Smooth muscle cell of bladder (primary cell): ENCODE measurements at places on chromosomes 1 and 21. TPM values are rescaled to one million over a fixed set of nuclear protein-coding genes. Genes with fewer than 3 reads are reported as not detected.

Gene FMN2
- total RNA-seq: 3.2 and 5.8 TPM in 2 replicates

Gene TMEM81
- total RNA-seq: 1.1 and 2.5 TPM in 2 replicates

Gene HSD11B1
- total RNA-seq: 137 and 168 TPM in 2 replicates

Gene TRIM67
- total RNA-seq: under 0.01 TPM in 1 of 2 replicates, not detected in the other

Gene KRTAP7-1
- total RNA-seq: not detected in 2 replicates

Gene PLPP3
- total RNA-seq: 221 and 280 TPM in 2 replicates

Gene TXNDC12
- 39.5 and 41.0 TPM in 2 replicates for total RNA-seq

Gene GBP5
- 0.09 and 0.14 TPM in 2 replicates for total RNA-seq

Gene CAMSAP2
- 19.5 and 19.9 TPM in 2 replicates for total RNA-seq

Gene CORT
- total RNA-seq: 0.28 TPM in 2 replicates

Gene TPTE
- not detected in 2 replicates for total RNA-seq

Gene HENMT1
- 1.8 and 2.3 TPM in 2 replicates for total RNA-seq

Gene SSX2IP
- total RNA-seq: 18.1 and 25.3 TPM in 2 replicates

Gene OR6N1
- total RNA-seq: not detected in 2 replicates

Gene SF3B4
- total RNA-seq: 5.7 TPM in 2 replicates

Gene L1TD1
- under 0.01 TPM in 1 of 2 replicates, not detected in the other for total RNA-seq

Gene HAX1
- 137 and 152 TPM in 2 replicates for total RNA-seq

Gene CA14
- total RNA-seq: not detected in 2 replicates

Gene CLIC6
- total RNA-seq: 0.09 and 0.28 TPM in 2 replicates

Gene TDRD5
- not detected in 2 replicates for total RNA-seq

Gene FASLG
- total RNA-seq: not detected in 2 replicates

Gene PRKAA2
- 2.0 and 2.2 TPM in 2 replicates for total RNA-seq

Gene AMY2B
- total RNA-seq: 2.5 and 2.7 TPM in 2 replicates
